ENCODE measurements at places on chromosomes 13 and 19. TPM values are rescaled to one million over a fixed set of nuclear protein-coding genes. Genes with fewer than 3 reads are reported as not detected.

DNA sequence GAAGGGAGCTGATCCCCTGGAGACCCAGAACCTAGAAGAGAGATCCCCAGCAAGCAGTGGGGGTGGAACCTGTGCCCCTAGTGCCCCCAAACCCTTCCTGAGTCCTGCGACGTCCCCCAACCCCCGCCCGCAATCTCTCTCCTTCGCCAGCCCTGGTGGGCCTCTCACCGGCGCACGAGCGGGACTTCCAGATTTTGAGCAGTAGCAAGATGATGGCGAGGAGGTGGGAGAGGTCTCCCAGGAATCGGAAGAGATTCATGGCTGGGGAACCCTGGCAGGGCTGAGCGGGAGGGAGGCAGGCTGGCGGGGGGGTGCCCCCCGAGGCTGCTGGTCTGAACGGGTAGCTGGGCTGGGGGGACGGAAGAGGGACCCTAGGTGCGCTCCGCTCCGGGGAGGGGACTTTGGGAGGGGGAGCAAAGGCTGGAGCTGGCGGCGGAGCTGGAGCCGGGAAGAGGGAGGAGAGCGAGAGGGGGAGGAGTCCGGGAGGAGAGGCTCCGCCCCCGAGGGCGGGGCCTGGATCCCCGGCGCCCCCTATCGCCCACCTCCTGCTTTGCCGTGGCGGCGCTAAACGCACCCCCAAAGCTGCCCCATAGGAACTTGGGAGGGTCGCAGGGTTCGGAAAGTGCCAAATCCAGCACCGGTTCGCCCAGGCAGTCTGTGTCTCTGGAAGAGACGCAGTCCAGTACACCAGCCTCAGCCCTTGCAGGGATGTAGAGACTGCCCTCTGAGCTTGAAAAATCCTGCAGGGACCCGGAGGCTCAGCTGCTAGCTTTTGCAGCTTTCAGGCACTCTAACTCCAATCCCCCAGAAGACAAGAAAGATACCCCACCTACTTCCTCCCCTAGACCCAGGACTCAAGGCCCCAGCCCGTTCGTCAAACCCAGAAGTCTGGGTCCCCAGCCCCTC, at the start of gene KDELR1:
KDELR1 (minus strand) TSS at position 452 of the 906 bp plus-strand sequence; CDS start at position 259, 193 bp downstream.
- DNase-seq, result peak; percentile 99

- DNase-seq, result no peak
These were observed 2.8 kb downstream of the ZNF20 start for GRCh38 chr19:12137221-12137940.

GRCh38 chr13:106351251-106351650, 184.2 kb downstream of the EFNB2 start:
- DNase-seq, result no peak

The RAP2A gene
- total RNA-seq, result 46.6 TPM

The TYROBP gene
- total RNA-seq, result not detected

Data from osteoblast (primary cell).